Breast epithelium (tissue), 4 donors: ENCODE measurements at places on chromosomes 1 and 21.

- no peak for DNase-seq
Observed at GRCh38 chr1:209062863-209063262, 520.7 kb upstream of the CAMK1G start.

DNA sequence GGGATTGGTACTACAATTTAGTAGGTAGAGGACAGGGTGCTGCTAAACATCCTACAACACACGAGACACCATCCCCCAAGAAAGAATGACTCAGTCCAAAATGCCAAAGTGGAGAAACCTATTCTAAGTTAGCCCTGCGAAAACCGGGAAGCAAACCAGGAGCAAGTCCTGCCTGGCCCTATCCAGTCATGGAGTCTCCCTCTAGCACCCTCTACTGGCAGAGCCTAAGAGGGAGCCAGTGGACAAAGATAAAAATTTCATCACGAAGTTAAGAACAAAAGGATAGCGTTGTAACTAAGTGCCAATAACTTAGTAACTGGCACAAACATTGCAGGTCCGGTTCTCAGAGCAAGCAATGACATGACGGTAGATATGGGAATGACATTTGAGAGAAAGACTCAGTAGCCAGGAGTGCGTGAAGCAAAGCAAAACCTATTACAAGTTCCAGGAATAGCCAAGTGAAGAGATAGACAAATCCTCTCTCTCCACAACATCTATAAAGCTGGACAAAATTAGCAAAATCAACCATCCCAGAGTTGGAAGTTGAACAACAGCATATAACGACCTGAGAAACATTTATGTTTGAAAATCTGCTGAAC, 383.5 kb downstream of the OMA1 start:
- DNase-seq = no peak

DNA sequence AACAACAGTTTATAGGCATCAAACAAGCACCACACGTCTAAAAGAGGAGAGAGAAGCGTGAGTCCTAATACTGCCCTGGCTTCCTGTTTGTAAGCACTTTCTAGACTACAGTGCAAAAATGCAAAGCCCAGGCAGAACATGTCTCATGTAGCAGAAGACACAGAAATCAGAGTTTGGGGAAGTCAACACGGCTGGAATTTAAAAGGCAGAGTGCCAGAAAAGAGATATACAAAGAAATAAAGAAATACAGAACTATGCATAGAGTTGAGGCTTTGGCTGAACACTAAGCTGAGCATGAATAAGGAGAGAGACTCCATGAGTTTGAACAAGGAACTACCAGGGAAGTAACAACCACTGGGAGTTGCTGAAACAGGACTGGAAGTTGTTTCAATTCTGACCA, 566.6 kb upstream of the NR5A2 start:
- no peak for DNase-seq

GRCh38 chr1:158124034-158124433, 56.7 kb upstream of the CD1D start:
- no peak for DNase-seq

DNA sequence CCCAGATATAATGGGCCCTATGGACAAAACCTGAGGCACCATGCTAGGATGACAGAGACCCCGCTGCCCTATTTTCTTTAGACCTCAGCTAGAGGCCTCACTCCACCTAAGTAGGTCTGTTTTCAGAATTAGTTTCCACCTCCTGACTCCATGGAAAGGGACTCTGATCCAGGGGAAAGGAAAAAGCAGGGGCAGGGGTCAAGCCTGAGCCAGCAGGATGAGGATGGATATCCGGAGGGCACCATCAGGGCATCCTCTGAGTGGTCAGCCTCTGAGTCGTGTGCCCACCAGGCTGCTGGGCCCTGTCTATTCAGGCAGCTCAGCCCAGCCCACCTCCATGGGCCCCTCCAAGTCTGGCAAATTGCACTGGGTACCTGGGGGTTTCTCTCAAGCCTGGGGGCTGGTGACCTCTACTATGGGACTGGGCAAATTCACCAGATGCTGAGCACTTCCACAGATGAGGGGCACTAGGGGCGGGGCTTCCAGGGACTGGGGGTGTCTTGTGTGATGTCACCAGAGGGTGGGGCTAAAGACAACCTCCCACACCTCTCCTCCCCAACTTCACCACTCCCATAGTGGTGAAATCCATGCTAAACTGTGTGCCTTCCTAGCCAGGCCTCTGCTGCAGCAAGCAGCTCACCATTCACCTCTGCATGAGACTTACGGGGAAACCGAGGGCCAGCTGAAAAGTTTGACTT, 5.5 kb downstream of the PAQR7 start:
- DNase-seq = peak; percentile 35

DNA sequence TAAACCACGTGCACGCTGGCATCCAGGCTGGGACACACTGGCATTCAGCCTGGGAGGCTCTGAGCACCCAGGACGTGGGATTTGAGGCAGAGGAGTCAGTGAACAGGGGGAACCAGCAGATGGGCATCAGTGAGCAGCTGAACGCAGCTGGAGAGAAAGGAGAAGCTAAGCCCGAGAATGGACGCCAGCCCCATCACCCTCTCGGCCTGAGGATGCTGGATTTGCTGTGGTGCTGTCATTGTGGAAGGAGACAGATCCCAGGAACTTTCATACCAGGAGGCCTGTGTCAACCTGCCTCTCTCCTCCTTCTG, 132.8 kb downstream of the PGBD5 start:
- no peak for DNase-seq

GRCh38 chr1:112264010-112264409, 132.0 kb upstream of the CTTNBP2NL start:
- no peak for DNase-seq

DNA sequence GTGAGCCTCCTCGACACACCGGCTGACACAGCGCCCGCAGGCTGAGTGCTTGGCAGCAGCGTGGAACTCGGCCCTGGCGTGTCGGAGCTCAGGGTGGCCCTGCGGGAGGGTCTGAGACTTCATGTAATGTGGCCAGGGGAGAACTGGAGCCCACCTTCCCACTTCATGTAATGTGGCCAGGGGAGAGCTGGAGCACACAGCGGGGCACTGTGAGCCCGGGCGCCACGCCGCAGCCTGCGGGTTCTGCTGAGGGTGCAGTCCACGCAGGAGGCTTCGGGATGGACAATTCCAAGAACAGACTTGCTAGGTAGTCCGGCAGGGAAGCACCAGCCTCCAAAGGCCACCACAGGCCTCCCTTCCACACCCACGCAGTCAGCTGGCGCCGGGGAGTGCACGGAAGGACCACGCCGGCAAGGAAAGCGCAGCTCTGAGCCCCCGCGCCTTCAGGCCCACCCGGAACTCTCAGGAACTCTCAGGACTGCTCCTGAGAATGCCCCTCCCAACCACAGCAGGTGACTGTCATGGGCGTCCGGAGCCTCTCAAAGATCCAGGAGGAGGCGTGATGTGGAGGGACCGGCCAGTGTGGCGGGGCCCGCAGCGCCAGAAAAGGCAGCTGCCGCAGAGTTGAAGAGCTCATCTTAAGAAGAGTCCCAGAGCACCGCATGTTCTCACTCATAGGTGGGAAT, 19.3 kb upstream of the ADARB1 start:
- DNase-seq = no peak
